ENCODE measurements at places on chromosomes 2 and 18.
A peak's percentile ranks its signal among the peaks of the same experiment; 100 is the strongest.

DNA sequence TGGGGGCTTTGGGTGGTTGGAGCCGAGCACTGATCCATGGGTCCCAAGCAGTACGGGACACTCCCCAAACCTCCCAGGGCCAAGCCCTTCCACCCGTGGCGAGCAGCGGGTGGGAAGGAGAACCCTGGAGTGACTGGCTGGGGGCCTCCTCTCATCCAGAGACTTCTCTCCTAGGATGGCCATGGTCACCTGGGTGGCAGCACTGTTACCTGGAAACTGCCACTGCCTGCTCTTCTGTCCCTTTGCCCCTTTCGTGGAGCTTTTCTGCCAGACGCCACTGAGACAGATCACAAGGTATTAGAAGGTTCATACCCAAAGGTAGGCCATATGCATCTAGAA is 26.9 kb downstream of the CENPO start:
- no peak overlapping the region for H3K4me3 ChIP-seq
- peaks cover 26% of the 10 kb centered on the region for H3K36me3 ChIP-seq
- H3K27me3 ChIP-seq = no peaks in the 10 kb centered on the region
- no peaks in the 10 kb centered on the region for H3K4me1 ChIP-seq
- peak; percentile 47 for DNase-seq

DNA sequence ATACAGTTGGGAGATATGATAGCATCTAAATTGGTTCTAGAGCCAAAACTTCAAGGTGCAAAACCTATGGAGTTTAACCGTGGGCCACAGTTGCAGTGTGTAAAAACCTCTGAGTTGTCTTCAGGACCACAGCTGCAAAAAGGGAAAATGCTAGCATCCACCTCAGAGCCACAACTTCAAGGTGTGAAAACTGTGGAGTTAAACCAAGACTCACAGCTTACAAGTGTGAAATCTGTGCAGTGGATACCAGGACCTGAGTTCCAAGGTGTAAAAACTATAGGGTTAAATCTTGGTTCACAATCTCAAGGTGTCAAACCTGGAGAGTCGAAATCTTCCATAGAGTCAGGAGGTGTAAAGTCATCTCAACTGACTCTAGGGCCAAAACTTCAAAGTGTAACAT is 10.4 kb upstream of the ZNF512 start:
- no peak for DNase-seq
- H3K27ac ChIP-seq = no peak overlapping the region
- no peak overlapping the region for H3K4me3 ChIP-seq
- peaks cover 27% of the 10 kb centered on the region for H3K27me3 ChIP-seq
- H3K4me1 ChIP-seq = no peaks in the 10 kb centered on the region
- no peaks in the 10 kb centered on the region for H3K36me3 ChIP-seq

DNA sequence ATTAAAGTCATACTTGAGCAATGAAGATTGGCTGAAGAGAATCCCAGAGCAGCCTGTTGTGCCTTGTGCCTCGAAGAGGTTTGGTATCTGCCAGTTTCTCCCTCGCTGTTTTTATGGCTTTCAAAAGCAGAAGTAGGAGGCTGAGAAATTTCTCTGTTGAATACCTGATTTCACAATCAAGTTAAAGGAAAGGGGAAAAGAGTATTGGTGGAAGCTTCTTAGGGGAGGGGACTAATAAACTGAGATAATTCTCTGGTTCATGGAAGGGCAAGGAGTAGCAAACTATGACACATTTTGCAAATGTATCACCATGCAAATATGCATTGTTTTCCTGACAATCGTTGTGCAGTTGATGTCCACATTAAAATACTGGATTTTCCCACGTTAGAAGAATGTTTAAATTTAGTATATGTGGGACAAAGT is at the start of gene IL1B:
IL1B (minus strand) TSS at position 85 of the 423 bp plus-strand sequence. CDS start 550 bp downstream, outside the sequence.
- no peak for DNase-seq
- H3K4me1 ChIP-seq = peaks cover 22% of the 10 kb centered on the region
- no peak within 1 kb of the TSS for H3K4me3 ChIP-seq
- peaks cover 22% of the 10 kb centered on the region for H3K27me3 ChIP-seq
- H3K27ac ChIP-seq = no peak within 1 kb of the TSS

GRCh38 chr2:95346738-95347671 is 49.9 kb downstream of the KCNIP3 start:
- H3K27ac ChIP-seq = no peak overlapping the region
- H3K4me1 ChIP-seq = peaks cover 5% of the 10 kb centered on the region
- H3K36me3 ChIP-seq = no peaks in the 10 kb centered on the region
- peak overlapping the region; percentile 79 for H3K4me3 ChIP-seq

GRCh38 chr18:12882453-12883371 is 1.3 kb downstream of the PTPN2 start:
- H3K4me3 ChIP-seq = peak overlapping the region; percentile 90
- H3K27ac ChIP-seq = peak overlapping the region; percentile 96
- no peaks in the 10 kb centered on the region for H3K27me3 ChIP-seq
- peaks cover 33% of the 10 kb centered on the region for H3K4me1 ChIP-seq
- peaks cover 3% of the 10 kb centered on the region for H3K36me3 ChIP-seq
- no peak for DNase-seq

GRCh38 chr2:37885329-37885993 is 39.6 kb upstream of the RMDN2 start:
- no peak overlapping the region for H3K27ac ChIP-seq
- peaks cover 16% of the 10 kb centered on the region for H3K27me3 ChIP-seq
- H3K36me3 ChIP-seq = no peaks in the 10 kb centered on the region
- DNase-seq = no peak
- H3K4me1 ChIP-seq = no peaks in the 10 kb centered on the region

GRCh38 chr18:47883771-47884413 is 46.6 kb downstream of the SMAD2 start:
- peaks cover 40% of the 10 kb centered on the region for H3K36me3 ChIP-seq
- H3K4me3 ChIP-seq = no peak overlapping the region
- peaks cover 17% of the 10 kb centered on the region for H3K4me1 ChIP-seq
- no peak overlapping the region for H3K27ac ChIP-seq
- H3K27me3 ChIP-seq = no peaks in the 10 kb centered on the region
- DNase-seq = no peak

DNA sequence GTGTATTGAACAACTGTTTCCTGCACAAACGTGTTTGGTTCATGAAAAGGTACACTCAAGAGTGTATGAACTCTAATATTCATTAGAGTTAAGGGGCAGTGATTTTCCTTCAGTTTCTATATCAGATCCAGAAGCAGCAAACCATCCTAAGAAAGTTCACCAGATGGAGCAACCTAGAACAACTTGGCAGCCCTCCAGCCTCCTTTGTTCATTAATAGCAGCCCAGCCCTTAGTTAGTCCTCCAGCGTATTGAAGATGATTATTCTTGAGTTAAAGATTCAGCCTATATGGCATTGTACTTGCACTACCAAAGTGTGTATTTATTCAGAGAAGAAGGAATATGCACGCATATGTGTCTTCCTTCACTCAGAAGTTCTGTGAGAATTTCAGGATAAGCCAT is 365.5 kb downstream of the SETBP1 start:
- H3K4me3 ChIP-seq = no peak overlapping the region
- no peaks in the 10 kb centered on the region for H3K27me3 ChIP-seq
- peaks cover 35% of the 10 kb centered on the region for H3K36me3 ChIP-seq
- H3K4me1 ChIP-seq = peaks cover 26% of the 10 kb centered on the region

DNA sequence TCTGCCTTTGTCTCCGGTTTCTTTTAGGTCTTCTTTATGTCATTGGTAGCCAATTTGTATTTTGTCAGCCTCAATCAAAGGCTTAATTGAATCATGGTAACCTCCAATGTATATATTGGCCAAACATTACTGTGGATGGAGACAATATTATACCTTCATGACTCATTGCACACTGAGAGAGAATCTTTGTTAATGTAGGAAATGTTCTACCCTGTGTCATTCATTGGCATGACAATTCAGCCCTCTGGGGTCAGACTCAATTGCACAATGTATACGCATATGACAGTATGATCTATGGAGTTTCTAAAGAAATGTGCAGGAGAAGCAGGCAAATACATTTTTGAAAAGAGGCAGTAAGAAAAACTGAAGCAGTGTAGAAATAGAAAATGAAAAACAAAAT is 162.6 kb downstream of the PDE11A start:
- no peak overlapping the region for H3K27ac ChIP-seq
- peaks cover 20% of the 10 kb centered on the region for H3K4me1 ChIP-seq
- peaks cover 6% of the 10 kb centered on the region for H3K27me3 ChIP-seq
- no peaks in the 10 kb centered on the region for H3K36me3 ChIP-seq
- DNase-seq = no peak

DNA sequence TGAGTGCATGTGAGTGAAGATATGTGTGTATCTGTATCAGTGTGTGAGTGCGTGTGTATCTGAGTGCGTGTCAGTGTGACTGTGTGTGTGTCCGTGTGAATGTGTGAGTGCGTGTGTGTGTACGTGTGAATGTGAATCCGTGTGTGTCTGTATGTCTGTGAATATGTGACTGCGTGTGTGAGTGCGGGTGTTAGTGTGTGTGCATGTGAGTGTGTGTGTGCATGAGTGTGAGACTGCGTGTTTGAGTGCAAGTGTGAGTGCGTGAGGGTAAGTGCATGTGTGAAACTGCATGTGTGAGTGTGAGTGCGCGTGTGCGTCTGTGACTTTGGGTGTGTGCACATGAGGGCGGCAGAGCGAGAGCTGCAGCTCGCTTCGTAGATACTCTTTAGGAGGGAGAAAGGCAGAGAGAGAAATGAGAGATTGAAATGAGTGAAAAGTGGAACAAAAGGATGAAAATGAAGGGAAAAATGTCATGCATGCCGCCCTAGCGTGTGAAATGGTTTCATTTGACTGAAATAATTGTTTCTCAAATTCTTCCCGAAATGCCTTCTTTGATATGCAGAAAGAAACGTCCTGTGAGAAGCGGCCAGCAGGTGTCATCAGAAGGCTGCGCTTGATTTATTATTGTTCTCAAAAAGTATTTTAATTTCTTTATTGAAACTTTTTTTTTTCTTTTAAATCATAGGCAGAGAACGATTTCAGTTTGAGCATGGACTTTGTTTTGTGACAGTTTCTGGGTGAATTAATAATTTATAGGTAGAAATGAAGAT is 25.6 kb downstream of the ZNF407 start:
- no peak for DNase-seq
- peaks cover 8% of the 10 kb centered on the region for H3K4me1 ChIP-seq
- H3K27ac ChIP-seq = no peak overlapping the region

DNA sequence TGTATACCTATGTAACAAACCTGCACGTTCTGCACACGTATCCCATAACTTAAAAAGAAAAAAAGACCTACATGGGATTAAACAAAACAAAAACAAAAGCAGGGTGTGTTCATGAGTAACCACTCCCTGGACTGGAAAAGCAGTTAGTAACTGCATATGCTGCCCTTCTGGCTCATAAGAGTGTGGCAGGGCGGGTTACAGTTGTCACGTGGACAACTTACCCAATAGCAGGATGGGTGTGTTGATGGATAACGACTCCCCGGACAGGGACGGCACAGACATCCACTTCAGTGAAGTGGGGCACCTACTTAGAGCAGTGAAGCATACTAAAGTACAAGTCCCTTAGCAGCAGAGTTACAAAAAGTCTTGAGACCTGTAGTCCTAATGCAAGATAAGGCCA is 136.7 kb downstream of the CCBE1 start:
- no peak overlapping the region for H3K4me3 ChIP-seq
- H3K27ac ChIP-seq = no peak overlapping the region
- H3K4me1 ChIP-seq = peaks cover 59% of the 10 kb centered on the region
- no peak for DNase-seq
- H3K36me3 ChIP-seq = peaks cover 9% of the 10 kb centered on the region

Measured in type B pancreatic cell (in vitro differentiated cells).